GM04503 (cell line): ENCODE measurements at places on chromosomes 3 and 15.

GRCh38 chr3:158260392-158260791 lies 150.5 kb downstream of the RSRC1 start:
- DNase-seq, result no peak

- DNase-seq, result no peak
Measured at GRCh38 chr15:58064980-58065444, 499 bp downstream of the ALDH1A2 start.

DNA sequence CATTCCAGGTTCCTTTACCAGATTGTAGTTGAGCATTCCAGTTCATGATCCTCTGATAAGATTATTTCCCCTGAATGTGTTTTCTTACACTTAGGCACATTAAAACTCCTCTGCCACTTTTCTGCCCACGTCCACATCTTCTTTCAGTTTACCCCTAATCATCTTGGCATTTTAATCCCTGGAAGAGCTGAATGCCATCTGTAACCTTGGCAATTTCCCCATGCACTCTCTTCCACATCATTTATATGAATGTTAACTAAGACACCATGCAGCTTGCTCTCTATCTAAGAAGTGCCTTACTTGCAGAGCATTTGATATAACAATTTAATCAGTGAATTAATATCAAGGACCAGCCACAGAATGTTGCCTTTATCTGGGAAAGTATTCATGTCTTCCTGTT lies 25.8 kb downstream of the TIMP4 start:
- DNase-seq, result no peak

GRCh38 chr15:52441841-52442240 lies 86.8 kb downstream of the MYO5A start:
- DNase-seq, result no peak

- no peak for DNase-seq
Measured at GRCh38 chr15:65008983-65009382, 19.3 kb upstream of the SPG21 start.

- no peak for DNase-seq
Measured at GRCh38 chr15:48696627-48697312, 51.3 kb upstream of the FBN1 start.

- no peak for DNase-seq
Measured at GRCh38 chr15:95171564-95171963, 940.2 kb downstream of the MCTP2 start.

- DNase-seq, result no peak
Measured at GRCh38 chr3:101802179-101802578, 23.2 kb downstream of the NXPE3 start.

- DNase-seq, result no peak
Measured at GRCh38 chr15:25238126-25238525, 200.7 kb downstream of the UBE3A start.

GRCh38 chr3:77256584-77257503 lies 216.9 kb downstream of the ROBO2 start:
- no peak for DNase-seq

DNA sequence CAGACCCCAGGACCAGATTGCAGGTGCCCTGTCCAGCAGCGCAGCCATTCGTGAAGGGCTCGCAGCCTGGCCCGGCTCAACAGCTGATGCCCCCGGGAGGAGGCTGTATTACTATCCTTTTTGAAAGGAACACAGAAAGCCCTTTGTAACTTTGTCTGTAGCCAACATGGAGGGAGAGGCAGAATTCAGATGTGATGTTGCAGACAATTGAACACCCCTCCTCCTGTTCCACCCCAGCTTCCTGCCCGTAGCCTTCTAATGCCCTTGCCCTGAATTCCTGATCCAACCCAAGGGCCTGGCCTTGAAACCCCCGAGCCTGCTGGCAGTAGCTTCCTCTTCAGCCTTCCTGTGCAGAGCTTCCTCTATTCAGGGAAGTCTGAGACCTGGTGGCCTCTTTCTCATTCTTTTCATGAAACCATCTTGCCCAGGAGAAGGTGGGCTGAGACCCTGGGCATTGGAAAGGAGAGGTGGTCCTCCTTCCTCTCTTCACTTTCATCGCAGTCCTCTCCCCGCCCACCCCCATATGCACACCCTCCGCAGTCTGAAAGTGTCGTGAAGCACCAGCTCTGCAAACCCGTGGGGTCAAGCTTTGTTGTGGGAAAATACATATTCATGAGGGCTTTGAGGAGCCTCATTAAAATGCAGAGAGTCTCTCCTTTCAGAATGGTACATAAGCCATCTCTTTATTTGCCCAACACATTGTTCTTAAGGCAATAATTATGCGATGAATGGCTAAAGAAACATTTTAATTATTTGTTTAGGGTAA lies 109.2 kb downstream of the APBA2 start:
- no peak for DNase-seq

DNA sequence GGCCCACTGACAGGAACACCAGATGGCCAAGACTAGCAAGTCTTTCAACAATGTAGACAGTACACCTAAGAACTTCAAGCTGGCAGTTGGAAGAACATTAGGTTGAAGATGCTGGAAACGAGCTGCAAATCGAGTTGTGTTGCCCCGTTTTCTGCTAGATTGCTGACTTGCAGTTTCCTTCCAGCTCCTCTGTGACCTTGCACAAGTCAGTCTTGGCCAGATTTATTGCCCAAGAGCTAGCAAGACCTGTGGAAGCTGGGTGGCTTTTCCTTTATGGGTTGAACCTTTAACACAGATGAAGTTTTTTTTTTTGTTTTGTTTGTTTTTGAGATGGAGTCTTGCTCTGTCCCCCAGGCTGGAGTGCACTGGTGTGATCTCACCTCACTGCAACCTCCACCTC lies 2.9 kb upstream of the RBM6 start:
- DNase-seq, result no peak
